ENCODE measurements at places on chromosomes 12 and 14.

DNA sequence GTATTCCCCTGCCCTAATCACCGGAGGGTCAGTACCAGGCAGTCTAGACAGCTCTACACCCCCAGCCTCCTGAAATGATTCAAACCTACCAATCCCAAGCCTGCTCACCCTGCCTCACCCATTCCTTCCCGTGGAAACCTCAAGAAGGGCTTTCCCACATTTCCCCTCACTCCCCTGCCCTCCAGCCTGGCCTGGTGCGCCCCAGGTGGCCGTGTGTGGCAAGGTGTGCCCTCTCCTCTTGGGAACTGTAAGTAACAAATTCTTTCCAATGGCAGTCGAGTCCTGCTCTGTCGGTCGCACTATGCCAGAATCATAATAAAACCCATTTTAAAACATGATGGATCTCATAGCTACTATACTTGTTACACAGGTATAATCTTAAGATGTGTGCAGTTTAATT is 13.9 kb upstream of the DEGS2 start:
- DNase-seq = no peak

- no peak for DNase-seq
Observed at GRCh38 chr12:124445121-124445718, 122.2 kb downstream of the NCOR2 start.

DNA sequence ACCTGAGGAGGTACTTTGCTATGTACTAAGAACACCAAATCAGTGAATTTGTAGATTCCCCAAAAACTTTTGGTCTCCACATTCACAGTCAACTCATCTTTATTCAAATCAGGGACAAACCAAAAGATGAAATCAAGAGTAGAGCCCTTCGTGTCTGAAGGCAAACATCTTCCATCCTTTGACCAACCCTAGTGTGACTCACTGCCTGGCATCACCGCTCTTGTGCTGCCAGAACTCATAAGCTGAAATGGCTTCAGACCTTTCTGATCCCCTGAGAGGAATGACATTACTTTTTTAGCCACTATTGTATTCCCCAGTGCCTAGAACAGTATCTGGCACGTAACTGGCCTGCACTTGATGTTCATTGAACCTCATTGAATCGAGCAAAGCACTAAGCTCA is 50.1 kb downstream of the GOLGA5 start:
- DNase-seq = peak; percentile 12

DNA sequence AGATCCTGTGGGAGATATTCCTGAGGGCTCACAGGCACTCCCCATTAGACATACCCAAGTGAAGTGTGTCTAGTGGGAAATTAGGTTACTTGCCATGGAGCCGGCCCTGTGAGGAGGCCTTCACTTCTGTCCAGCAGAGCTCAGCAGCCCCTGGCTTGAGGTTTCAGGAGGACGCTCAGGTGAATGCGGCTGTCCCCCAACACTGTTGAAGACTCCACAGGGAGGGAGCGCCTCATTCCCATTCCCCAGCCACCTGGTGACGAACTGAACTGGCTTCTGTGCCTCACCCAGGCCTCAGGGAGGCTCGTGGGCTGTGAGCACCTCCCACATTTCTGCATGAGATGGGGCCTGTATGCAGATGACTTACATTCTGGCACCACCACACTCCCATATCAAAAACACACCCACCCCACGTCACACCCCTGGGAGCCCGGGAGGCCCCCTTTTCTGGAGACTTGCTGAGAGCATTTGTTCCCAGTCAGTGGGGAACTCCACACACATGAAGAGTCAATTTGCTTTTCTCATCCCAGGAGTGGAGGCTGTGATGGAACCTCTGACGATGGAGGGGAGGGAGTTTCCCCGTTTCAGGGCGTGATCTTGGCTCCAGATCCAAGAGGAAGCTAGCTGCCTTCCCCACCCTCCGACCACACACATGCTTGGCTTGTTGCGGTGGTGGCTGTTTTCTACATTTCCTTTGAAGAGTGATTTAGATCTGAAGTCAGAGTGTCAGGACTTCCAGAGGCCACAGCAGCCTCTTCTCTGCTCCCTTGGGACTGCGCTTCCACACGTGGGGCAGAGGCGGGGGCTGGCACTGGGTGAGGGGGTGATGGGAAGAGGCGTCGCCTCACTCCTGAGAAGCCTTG is 120.7 kb downstream of the ADGRD1 start:
- peak; percentile 22 for DNase-seq

GRCh38 chr14:74865156-74865555 is 10.8 kb downstream of the PROX2 start:
- DNase-seq = no peak

GRCh38 chr12:75086091-75087038 is 123.3 kb downstream of the KCNC2 start:
- peak; percentile 2 for DNase-seq

DNA sequence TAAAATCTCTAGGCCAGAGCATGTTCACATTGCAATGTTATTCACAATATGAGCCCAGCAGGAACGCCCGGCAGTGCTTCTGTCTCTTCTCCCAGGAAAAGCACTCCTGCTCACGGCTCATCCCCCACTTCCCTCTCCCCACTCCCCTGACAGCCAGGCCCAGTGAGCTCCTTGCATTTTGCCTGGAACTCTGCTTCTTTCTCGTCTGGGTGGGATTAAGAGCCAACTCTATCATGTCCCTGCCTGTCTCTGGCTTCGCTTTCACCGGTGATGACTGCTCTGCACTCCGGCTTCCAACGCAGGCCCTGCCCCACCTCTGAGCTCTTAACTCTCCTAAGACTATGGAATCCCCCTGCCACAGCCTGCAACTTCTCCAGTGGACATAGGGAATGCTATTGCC is 2.5 kb downstream of the PLEK2 start:
- no peak for DNase-seq

GRCh38 chr14:102652194-102652593 is 59.7 kb downstream of the RCOR1 start:
- no peak for DNase-seq

GRCh38 chr14:70203686-70204085 is 14.9 kb upstream of the SLC8A3 start:
- no peak for DNase-seq

GRCh38 chr12:88218293-88218692 is 76.2 kb downstream of the TMTC3 start:
- DNase-seq = no peak

DNA sequence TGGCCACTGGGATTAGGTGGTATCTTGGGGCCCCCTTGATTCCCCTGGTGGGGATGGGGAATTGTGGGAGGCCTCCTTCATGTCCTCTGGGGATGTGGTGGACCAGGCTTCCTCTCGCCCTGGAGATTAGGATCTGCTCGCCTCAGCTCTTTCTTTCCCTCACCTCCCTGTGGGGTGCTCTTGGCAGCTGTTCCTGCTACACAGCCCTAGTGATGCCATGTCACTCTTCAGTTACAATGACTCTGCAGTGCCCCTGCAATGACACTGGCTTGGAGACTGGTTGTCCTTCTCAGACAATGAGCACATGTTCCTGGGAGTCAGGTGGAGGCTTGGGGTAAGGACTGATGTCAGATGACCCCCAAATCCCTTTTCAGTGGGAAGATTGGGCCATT is 83.9 kb downstream of the ADCK1 start:
- DNase-seq = no peak

DNA sequence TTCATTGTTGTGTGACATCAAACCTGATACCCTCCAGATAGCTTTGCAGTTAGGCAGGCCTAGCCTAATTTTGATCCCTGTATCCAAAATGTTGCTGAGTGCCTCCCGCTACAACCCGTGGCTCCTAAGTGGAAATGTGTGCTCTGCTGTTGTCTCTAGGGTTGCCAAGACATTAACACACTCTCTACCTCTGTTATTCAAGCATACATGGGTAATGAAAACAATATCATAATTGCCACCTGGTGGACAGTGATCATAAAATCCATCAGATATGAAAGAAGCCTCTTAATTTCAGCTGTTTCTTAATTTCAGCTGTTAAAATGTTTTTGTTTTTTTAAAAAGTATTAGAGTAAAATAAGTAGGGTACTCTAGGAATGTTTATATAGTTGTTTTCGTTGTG is 93.5 kb downstream of the PLEKHA5 start:
- DNase-seq = peak; percentile 14

DNA sequence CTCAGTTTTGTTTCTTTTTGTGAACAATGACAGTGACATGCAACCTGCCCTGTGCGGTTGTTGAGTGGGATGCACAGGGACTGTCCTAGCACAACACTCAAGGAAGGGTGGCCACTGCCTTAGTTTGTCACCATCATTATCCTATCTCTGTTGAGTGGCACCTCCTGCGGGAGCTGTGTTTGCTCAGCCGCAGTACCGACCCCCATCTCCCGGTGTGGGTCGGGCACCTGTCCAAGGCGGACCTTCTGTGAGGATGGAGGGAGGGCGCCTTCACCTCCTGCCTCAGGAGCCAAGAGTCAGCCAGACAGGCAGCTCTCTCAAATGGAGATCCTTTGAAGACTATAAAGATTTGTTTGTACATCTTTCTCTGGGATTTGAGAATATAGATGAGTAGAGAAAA is 142.1 kb downstream of the TSPAN9 start:
- DNase-seq = no peak

- no peak for DNase-seq
Observed at GRCh38 chr14:76810525-76810924, 2.2 kb downstream of the ANGEL1 start.

DNA sequence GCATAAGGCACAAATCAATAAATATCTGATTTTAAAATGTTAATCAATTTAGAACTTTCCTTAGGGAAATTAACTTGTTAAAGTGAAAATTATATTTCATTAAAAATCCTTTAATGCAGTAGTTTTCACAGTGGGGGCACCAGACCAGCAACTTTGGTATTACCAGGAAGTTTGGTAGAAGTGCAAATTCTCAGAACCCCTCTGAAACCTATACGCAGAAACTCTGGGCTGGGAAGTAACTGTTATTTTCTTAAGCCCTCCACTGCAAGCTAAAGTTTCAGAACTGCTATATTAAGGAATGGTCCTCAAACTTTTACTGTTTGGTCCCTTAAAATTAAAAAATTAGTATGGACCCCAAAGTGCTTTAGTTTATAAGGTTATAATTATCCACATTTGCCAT is 35.7 kb downstream of the GNPTAB start:
- DNase-seq = no peak

DNA sequence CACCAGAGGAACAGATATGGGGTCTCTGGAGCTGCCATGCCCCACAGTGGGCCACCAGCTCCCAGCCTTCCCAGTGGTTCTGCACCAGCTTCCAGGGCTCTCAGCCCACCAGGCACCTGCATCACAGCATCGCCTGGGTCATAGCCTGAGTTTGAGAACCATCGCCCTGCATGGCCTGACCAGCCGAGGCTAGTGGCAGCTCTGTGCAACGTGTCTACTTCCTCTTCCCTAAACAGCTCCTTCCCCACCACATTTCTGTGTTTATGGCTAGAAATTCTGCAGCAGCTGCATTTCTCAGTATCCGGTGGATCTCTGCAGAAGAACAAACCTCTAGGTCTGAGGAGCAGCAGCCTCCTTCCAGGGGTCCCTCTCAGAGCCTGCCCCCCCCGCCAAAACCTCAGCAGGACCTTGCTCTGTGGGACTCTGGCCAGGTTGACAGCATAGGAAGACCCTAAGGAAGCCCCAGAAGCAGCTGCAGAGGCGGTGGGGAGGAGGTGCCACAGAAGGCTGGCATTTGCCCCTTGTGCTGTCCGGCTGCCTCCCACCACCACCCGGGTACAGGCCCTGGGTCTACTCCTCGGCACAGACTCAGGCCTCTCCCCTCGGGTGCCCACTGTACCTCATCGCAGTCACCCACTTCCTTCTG is 47.7 kb downstream of the PSMA6 start:
- no peak for DNase-seq

DNA sequence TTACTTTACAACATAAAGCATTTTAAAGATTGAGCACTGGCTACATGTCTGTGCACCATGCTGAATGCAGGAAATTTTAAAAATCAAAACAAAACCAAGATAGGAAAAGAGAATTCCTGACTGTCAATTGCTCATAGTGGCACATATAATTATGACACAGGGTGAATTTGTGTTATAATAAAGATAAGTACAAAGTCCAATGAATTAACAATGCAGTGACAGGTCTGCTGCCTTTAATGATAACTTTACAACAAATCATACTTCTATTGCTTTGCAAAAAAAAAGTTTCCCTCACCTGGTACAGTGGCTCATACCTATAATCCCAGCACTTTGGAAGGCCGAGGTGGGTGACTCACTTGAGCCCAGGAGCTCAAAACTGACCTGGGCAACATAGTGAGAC is 93.8 kb upstream of the OSBPL8 start:
- no peak for DNase-seq

GRCh38 chr12:66603981-66604479 is 74.8 kb downstream of the GRIP1 start:
- no peak for DNase-seq

GRCh38 chr14:39991041-39991440 is 558.8 kb upstream of the FBXO33 start:
- DNase-seq = no peak

DNA sequence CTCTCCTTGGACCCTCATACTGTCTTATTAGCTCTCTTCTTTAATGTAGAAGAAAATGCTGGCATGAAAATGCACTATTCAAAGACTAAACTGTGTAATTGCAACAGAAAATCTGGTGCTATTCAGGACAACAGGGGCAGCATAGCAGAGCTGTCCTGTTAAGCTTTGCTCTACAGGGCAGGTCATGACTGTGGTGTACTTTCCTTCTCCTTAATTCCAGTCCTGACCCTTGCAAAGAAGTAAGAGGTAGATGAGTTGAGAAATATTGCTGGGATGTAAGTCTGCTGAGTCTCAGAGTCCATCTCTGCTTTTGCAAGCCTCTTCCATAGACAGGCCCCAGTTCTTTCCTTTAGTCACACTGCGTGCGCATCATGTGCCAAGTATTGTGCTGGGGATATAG is 52.6 kb upstream of the STK38L start:
- no peak for DNase-seq

GRCh38 chr12:92079054-92079385 is 66.6 kb downstream of the BTG1 start:
- DNase-seq = peak; percentile 9

GRCh38 chr12:52082026-52082668 is 2.6 kb downstream of the SMIM41 start:
- peak; percentile 54 for DNase-seq

DNA sequence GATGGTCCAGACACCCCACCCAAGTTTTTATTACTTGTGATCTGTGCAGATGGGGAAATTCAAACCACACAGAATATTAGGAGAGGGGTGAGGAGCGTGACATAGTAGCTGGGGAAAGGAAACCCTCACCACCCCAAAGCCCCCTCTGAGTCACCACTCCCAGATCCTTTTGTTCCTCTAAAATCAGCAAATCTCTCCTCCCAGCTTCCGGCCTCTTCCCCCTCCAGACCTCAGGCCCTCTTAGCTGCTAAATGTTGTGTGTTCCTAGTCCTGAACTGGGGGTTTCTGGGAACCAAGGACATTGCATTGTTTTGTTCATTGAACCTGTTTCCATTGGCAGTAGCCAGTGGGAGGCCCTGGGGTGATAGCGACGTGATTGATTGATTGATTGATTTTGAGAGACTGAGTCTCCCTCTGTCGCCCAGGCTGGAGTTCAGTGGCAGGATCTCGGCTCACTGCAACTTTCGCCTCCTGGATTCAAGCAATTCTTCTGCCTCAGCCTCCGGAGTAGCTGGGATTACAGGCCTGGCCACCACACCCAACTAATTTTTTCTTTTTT is 5.9 kb upstream of the ORAI1 start:
- no peak for DNase-seq

Measured in AG08395 (cell line).